ENCODE measurements at places on chromosomes 7 and 10.

DNA sequence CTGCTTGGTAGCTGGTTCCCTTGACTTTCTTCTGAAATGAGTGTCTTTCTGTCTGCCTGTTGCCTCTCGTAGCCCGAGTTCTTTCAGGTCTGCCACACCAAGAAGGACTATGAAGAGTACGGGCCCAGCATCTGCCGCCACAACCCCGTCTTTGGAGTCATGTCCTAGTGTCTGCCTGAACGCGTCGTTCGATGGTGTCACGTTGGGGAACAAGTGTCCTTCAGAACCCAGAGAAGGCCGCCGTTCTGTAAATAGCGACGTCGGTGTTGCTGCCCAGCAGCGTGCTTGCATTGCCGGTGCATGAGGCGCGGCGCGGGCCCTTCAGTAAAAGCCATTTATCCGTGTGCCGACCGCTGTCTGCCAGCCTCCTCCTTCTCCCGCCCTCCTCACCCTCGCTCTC lies 94.8 kb downstream of the ACTR3B start:
- DNase-seq = no peak

DNA sequence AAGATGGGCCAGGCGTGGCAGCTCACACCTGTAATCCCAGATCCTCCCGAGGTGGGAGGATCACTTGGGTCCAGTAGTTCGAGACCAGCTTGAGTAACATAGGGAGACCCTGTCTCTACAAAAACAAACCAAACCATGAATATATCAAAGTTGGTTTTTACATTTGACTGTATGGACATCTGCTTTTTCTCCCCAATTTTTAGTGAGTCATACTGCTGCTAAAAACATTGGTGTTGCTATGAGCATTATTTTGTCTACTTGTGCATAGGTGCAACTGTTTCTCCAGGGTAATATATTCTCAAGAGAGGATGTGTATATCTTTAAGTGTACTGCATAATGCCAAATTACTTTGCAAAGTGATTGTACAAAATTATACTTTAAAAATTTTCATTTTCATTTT lies 769 bp upstream of the TMEM248 start:
- no peak for DNase-seq

- DNase-seq = no peak
Measured at GRCh38 chr7:693280-693679, 33.2 kb upstream of the DNAAF5 start.

DNA sequence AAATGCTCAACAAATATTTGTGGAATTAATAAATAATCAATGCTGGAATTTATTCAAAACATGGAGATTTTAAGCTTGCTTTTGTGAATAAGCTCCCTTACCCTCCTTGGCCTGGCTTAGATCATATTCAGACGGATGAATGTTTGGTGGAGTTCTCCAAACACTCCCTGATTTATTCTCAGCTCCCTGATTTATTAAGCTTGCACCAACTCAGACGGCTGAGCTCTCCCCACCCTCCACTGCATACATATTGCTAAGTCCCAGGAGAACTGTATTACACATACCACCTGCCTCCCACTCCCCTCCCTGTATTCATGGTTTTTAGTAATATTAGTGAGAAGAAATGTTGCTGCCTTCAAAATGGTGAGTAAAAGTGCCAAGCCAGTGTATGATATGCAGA lies 1057.5 kb downstream of the SORCS3 start:
- no peak for DNase-seq

- DNase-seq = no peak
Measured at GRCh38 chr7:50801907-50802306, 19.2 kb upstream of the GRB10 start.

- DNase-seq = no peak
Measured at GRCh38 chr10:13503745-13504463, 24.9 kb downstream of the BEND7 start.

DNA sequence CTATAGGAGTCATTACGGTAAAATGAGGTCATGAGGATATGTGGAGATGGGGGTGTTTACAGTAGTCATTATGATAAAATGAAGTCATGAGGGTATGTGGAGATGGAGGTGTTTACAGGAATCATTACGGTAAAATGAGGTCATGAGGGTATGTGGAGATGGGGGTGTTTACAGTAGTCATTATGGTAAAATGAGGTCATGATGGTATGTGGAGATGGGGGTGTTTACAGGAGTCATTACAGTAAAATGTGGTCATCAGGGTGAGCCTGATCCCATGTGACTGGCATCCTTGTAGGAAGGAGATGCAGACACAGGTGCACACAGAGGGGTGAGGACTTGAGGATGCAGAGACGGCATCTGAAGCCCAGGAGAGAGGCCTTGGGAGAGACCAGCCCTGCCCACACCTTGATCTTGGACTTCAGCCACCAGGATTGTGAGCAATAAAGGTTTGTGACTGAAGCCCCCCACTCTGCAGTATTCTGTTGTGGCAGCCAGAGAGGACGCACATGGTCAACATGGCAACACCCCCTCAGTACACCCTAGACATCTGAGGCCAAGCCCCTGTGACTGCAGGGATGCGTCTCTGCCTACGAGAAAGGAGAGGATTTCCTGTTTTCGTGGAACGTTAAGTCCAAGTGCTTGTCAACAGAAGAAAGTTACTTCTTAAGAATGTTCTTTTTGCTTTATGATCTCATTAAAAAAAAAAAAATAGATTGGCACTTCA lies 544.4 kb downstream of the DNAJB6 start:
- no peak for DNase-seq

- no peak for DNase-seq
Measured at GRCh38 chr7:155198901-155199845, 98.5 kb upstream of the INSIG1 start.

GRCh38 chr7:38300175-38300574 lies 26.7 kb upstream of the TARP start:
- DNase-seq = no peak

DNA sequence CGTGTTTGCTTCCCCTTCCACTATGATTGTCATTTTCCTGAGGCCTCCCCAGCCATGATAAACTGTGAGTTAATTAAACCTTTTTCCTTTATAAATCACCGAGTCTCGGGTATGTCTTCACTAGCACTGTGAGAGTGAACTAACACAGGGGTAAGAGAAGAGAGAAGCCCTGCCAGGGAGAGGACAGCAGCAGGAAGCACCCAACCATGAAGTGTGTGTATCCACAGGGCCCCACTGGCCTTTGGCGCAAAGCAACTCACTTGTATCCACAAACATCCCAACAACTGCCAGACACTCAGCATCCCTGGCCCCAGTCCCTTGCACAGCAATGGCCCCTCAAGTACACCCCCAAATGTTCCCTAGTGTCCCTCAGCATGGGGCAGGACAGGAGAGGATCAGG lies 115.1 kb downstream of the MAD1L1 start:
- no peak for DNase-seq

- DNase-seq = no peak
Measured at GRCh38 chr7:41420421-41420820, 282.5 kb downstream of the INHBA start.

DNA sequence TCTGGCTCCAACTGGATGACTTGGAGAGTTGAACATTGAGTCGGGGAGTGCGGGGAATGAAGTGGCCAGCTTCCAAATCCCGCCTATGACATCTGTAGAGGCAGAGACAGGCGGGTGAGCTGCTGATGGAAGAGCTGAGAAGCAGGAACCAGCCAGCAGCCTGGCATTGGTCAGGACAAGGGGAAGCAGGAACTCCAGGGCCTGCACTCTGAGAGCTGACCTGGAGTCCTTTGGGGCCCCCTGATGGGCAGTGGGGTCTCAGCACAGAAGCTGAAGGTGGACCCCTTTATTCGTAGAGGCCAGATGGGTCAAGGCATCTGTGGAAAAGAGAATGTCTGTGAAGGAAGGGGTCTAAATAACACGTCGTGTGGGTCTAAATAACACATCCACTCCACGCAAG lies 57.0 kb downstream of the SEC61G start:
- DNase-seq = no peak

DNA sequence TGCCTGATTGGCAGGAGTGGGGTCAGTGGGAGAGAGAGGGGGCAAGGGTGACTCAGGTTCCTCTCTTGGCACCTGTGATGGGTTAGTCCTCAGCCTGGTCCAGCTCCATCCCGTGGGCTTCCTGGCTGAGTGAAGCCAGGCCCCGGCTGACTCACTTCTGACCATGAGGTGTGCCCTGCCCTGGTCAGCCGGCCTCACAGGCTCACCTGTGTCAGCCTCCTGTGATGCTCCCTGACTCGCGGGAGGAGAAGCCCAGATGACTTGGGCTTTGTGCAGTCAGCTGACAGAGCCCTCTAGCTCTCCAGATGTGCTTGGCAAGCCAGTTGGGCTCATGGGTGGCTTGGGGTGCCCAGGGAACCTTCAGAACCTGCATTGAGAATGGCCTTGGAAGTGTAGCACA lies 16.0 kb upstream of the PPIF start:
- DNase-seq = no peak

DNA sequence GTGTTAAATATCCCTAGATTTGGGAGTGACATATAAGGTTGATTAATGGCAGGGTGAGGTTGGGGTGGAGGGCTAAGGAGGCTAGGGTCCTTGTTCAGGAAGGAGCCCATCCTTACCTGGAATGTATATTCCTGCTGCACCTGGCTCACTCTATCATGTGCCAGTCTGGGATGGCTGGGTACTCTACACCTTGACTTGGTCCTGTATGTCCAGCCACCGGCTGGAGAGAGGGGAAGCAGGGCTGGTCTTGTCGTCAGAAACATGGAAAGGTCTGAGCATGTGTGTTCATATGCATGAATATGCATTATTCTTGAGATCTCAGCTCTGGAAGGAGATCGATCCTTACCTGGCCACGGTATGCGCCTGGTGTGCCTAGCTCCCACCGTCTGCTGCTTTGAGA lies 33.2 kb downstream of the TMEM270 start:
- no peak for DNase-seq

- no peak for DNase-seq
Measured at GRCh38 chr10:60032723-60033122, 126.4 kb upstream of the CCDC6 start.

- no peak for DNase-seq
Measured at GRCh38 chr10:100076750-100077149, 4.9 kb downstream of the CPN1 start.

DNA sequence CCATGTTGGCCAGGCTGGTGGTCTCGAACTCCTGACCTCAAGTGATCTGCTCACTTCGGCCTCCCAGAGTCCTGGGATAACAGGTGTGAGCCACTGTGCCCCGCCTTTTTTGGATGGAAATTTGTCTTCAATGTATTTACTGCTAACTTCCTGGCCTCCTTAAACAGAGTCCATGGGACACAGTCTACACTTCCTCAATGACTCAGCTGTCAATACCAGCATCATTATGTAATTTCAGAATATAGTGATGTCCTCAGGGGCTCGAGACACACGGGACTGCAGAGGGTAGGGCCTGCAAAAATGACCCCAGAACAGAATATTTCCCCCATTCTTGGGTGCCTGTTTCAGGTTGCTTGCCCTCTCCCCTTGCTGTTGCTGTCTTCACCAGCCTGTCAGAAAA lies 31.1 kb downstream of the CAMK2G start:
- no peak for DNase-seq

- no peak for DNase-seq
Measured at GRCh38 chr7:112199035-112199655, 7.1 kb downstream of the DOCK4 start.

DNA sequence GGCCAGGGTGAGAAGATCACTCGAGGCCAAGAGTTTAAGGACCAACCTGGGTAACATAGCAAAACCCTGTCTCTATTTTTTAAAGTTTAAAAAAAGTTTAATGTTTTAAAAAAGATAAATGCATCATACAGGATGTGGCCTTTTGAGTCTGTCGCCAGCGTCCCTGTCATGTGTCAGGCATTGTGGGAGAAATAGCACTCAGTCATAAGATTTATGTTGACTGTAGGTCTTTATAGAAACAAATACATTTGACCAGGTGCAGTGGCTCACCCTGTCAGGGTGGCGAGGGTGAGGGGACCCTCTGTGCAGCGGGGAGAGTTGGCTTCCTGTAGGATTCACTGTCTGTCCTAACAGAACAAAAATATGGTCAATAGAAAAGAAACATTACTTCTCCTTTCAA lies 63.5 kb upstream of the SH2B2 start:
- no peak for DNase-seq

- DNase-seq = no peak
Measured at GRCh38 chr10:6770846-6771245, 190.8 kb upstream of the PRKCQ start.

GRCh38 chr7:107405559-107405958 lies 64.3 kb upstream of the GPR22 start:
- DNase-seq = no peak

GRCh38 chr10:65294329-65294728 lies 1631.5 kb upstream of the LRRTM3 start:
- DNase-seq = no peak

- DNase-seq = no peak
Measured at GRCh38 chr10:130740166-130740565, 571.4 kb downstream of the TCERG1L start.

- DNase-seq = no peak
Measured at GRCh38 chr7:94530109-94530508, 20.5 kb downstream of the CASD1 start.

DNA sequence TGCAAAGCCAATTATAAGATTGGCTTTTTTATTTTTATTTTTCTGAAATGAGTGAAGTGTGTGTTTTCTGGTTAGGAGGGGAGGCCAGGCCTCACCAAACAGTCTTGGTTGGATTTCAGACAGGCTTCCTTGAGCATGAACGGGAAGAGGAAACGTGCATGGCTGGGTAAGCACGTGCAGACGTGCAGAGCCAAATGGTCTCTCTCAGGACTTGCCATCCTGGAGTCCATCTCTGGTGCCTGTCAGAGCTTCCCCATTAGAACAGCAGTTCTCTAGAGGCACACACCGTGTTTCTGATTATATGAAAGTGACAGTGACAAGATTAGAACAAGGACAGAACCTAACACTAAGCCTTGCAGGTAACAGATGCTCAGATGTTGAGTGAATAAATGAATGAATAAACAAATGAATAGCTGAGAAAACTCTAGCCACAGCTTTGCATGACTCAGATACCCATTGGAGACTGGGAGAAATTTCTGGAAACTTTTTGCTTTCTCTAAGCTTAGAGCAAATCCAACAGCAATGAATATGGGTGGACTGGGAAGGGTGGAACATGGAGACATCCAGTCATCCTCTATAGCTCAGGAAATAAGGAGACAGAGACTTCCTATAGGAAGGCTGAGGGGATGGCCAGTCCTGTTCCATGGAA lies 11.8 kb upstream of the CALD1 start:
- DNase-seq = no peak

DNA sequence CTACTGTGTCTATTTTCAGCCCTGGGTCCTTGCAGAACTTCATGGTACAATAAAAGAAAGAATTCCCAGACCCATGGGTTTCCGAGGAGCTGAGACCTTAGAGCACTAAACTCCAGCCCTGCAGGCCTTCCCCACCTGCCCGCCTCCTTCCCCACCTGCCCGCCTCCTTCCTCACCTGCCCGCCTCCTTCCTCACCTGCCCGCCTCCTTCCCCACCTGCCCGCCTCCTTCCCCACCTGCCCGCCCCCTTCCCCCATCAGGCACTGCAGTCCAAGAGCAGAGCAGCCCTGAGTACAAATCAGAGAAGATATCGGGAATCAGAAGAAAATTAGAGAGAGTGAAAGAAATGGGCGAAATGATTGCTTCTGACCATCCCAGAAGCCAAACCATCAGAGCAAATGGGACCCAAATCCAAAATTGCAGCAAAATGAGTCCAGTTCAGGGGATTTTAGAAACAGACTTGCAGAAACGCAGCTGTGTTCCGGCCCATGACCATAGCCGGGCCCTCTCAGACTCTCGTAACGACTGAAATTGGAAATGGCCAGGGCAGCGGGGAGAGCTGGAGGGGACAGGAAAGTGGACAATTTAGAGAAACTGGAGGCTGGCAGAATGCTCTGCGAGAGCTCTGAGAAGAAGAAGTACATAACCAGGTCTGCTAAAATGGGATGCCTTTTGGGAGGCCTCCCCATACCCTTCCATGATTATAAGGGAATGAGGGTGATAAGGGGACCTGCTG lies 568.4 kb downstream of the TCERG1L start:
- DNase-seq = no peak
